CD4-positive, alpha-beta T cell (primary cell): ENCODE measurements at places on chromosomes 3 and 15. TPM values are rescaled to one million over a fixed set of nuclear protein-coding genes. Genes with fewer than 3 reads are reported as not detected.

CELF6 gene
- 2.4 TPM for total RNA-seq

- no peak for DNase-seq
Observed at GRCh38 chr15:90666135-90666909, 50.8 kb upstream of the BLM start.

BBX gene
- 81.8 TPM for total RNA-seq

GRCh38 chr3:52891615-52892081, 5.7 kb downstream of the STIMATE start:
- no peak for DNase-seq

- DNase-seq: no peak
Observed at GRCh38 chr3:52537726-52538421, 1.5 kb downstream of the UQCC5 start.

UTS2B gene
- total RNA-seq: not detected

CLDN18 gene
- total RNA-seq: not detected

- no peak for DNase-seq
Observed at GRCh38 chr15:92115834-92116233, 262.3 kb downstream of the SLCO3A1 start.

DNA sequence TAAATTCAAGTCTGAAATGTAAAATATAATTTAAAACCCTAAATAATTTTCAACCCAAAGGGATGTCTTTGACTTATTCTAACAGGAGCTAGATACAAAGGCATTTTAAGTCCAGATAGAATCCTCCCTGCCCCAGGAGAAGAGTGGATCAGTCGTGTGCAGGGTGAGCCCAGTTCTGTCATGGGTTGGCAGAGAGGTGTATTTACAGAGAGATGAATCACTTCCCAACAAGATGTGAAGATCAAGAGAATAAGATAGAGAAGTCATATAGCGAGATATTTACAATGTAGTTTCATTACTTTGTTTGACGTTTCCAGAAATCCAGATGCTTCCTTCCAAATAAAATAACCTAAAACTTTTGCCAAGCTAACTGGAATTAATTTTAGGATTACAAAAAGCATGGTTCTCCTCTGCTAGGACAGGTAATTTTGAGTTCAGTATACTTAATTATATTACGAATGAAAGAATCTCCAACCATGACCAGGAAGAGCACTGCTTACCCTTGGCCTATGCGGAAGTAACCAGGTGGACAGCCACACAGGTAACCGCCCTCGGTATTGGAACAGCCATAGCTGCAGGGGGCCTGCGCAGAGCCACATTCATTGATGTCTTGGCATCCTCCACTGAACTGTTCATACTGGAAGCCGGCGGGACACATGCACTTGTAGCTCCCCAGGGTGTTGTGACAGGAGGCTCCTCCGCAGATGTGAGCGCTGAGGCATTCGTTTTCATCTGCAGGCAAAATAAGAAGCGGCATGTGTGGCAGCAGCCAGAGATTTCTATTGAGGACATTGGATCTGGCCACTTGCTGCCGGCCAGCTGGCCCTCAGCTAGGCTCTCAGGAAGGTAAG, 84.0 kb downstream of the DUT start:
- DNase-seq: no peak

FGD5 gene
- not detected for total RNA-seq

GRCh38 chr3:88626456-88627120, 476.8 kb downstream of the C3orf38 start:
- DNase-seq: no peak

PTH1R gene
- total RNA-seq: not detected

DNA sequence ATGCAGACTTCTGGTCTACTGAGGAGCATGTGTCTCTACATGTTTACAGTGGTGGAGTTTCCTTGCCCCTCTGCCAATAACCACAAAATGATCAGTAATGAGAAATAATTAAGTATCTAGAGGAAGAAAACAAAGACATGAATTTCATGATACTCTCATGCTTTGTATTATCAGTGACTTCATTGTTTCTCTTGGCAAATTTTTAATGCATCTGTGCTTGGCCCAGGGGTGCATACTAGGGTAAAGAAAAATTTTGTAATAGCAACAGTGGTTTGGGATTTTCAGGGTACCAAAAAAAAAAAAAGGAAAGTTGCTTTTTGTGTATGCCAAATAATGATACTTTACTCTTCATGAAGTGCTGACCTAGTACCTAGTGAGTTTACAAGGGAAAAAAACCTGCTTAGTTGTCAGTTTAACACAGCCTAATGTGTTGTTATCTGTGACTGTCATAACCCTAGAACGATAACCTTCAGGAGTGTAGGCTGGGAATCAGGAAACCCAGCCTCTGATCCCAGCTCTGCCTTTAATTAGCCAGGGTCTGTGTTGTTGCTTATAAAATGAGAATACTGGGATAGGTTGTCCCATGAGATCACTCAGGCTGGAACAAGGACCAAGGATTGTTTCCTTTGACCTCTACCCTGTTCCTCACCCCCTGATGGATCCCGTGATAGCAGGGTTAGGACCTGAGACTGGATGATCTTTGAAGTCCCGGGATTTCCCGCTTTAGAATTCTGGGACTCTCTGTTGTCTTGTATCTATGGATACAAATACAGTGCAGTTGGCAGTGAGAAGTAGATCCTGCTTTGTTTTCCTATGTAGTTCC, 117.5 kb downstream of the CMSS1 start:
- DNase-seq: no peak

DNA sequence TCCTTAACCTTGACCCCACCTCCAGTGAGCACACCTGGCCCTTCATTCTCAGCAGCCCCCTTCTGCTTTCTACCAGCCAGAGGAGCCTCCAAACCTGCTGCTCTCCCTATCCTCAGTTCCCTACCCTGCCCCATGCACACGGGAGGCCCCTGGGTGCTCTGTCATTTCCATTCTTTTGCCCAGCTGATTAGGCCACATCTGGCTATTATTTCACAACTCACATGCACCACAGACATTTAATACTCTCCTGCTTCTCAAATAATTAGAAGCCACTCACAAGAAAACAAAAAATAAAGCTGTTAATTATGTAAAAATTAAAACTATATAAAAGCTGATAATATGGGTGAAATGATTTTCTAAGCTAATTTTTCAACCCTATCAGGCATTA, 50.7 kb downstream of the MYLK start:
- DNase-seq: no peak

GRCh38 chr15:83927704-83928391, 273.9 kb downstream of the ADAMTSL3 start:
- no peak for DNase-seq

CCNB2 gene
- total RNA-seq: not detected

DNA sequence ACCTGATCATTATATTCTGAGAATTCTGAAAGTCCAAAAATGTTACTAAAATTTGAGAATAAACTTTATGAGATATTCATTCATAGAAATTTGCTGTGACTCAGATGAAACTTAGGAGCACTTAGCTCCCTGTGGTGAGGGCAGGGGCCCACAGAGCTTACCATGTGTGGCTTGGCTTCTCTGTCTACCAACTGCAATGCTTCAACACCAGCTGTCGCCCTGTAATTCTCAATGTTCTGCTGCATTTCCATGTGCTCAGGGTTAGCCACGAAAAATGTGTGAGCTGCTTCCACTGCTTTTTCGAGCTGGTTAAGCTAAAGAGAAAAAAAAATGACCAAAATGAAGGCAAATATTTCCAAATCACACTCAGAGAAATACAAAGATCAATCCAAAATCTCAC, 125.6 kb downstream of the P3H2 start:
- DNase-seq: no peak

DNA sequence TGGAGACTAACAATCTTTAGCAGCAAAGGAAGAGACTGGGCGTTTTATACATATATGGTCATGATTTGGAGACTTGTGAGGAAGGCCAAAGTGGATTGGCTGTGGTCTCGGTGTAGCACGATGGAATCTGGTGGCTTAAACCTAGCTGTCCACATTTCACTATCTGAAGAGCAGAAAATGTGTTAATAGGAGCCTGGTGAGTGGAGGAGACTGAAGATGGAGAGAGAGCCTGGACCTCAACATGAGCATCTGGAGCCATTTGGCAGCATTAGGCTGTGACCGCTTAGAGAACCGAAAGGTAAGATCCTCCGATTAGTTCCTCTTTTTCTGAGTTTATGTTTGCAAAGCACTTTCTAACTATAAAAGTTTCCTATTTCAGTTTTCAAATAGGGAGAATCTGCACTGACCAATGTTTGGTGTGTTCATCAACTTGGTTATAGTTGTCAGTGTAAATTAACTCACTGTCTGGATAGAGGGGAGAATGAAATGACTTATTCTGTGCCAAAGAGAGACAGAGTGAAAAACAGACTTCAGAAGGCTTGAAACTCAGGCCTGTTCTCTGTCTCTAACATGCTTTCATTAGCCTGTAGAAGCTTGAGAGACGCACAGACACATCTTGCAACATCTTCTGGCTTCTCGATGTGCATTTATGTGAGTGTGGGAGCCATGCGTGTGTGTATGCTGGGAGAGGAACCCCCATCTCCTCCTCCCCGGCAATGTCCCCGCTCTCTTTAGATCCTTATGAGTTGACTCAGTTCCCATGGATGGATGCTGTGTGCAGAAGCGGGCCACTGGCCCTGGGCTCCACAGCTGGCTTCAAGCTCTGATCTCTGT, 244.7 kb upstream of the TBL1XR1 start:
- no peak for DNase-seq
